ENCODE measurements at places on chromosomes 7 and 10.

DNA sequence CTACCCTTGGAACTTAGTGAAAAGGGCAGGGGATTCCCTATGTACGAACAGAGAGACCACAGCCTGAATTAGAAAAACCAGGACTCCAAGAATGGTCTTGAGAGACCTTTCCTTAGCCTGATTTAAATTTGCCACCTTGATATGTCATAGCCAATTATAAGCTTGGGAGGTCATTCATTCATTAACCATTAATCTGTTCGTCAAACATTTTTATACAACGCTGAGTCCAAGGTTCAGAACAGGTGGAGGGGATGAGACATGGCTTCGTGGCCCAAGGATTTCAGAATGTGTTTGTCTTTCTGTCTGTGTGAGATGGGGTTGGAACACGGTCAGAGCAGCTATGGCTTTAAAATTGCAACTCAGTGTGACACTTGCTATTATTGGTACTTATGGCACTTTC, 158.0 kb downstream of the PAXIP1 start:
- DNase-seq = no peak

- DNase-seq = no peak
These were observed 38.1 kb downstream of the PRPS1L1 start for GRCh38 chr7:17989546-17989945.

DNA sequence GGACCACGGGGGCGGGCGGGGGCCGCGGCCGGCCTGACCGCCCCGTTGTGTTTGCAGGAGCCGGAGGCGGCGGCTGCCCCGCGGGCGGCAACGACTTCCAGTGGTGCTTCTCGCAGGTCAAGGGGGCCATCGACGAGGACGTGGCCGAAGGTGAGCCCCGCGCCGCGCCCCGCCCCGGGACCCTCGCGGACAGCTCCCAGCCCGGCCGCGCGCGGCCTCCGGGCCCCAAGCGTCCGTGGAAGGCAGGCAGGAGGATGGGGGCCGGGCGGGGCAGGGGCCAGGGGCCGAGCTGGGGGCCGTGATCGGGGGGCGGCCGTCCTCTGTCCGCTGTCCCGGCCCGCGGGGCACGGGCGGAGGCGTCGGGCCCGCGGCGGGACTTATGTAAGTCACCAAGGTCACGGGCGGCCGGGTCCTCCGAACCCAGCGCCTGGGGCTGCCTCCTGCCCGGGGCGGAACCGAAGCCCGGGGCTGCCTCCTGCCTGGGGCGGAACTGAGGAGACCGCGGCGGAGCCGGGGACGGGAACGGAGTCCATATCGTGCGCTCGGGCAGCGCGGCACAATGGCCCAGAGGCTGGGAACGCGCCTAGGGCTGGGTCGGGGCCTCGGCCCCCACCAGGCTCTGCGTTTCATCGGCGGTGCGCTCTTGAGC, 497 bp downstream of the PPP2R2D start:
- no peak for DNase-seq

DNA sequence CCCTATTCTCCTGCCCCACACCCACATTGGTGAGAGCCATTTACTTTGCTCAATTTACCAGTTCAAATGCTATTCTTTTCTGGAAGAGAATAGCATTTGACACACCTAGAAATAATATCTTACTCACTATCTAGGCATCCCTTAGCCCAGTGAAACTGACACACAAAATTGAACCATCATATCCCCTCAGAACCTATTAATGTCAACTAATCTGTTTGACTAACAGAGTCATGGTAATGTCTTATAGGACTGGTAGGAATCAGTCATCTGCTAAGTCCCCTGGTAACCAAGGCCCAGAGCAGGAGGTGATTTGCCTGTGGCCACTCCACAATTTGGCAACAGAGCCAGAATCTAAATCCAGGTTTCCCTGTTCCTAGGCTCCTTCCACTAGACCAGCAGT, 63.3 kb downstream of the PPP1R3C start:
- no peak for DNase-seq

- no peak for DNase-seq
These were observed 16.4 kb downstream of the TNRC18 start for GRCh38 chr7:5406957-5407945.
